PC-3 (cell line): ENCODE measurements at places on chromosomes 4 and X. TPM values are rescaled to one million over a fixed set of nuclear protein-coding genes. Genes with fewer than 3 reads are reported as not detected.

The ENPEP gene
- not detected in 2 replicates for total RNA-seq

The RIPPLY1 gene
- total RNA-seq = not detected in 2 replicates

The TMEM128 gene
- 4.7 and 10.1 TPM in 2 replicates for total RNA-seq

The SCML2 gene
- 3.5 and 4.8 TPM in 2 replicates for total RNA-seq

GRCh38 chr4:107492566-107492965, 227.5 kb downstream of the PAPSS1 start:
- DNase-seq = no peak

- DNase-seq = no peak
Measured at GRCh38 chrX:81662381-81662780, 460.5 kb downstream of the SH3BGRL start.

DNA sequence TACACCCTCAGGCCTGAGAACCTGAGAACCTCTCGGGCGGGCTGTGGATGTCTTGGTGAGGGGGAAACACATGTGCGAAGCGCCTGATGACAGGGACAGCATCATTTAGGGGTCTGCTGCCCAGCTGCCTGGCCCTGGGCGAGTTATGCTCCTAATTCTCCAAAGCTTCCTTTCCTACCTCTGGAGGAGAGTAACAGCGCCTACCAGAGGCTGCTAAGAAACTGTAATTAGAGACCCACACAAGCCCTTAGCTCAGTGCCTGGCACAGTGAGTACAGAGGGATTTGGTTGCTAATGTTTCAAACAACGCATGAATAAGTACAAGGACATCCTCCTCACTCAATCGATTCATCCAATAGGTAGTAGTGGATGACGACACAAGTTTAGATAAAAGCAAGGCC, 40.4 kb downstream of the BCOR start:
- DNase-seq = no peak

GRCh38 chr4:16991450-16991849, 93.0 kb upstream of the LDB2 start:
- DNase-seq = no peak

- DNase-seq = no peak
Measured at GRCh38 chrX:65862638-65863037, 177.2 kb downstream of the VSIG4 start.

- no peak for DNase-seq
Measured at GRCh38 chr4:152956650-152957436, 20.7 kb downstream of the FHDC1 start.

DNA sequence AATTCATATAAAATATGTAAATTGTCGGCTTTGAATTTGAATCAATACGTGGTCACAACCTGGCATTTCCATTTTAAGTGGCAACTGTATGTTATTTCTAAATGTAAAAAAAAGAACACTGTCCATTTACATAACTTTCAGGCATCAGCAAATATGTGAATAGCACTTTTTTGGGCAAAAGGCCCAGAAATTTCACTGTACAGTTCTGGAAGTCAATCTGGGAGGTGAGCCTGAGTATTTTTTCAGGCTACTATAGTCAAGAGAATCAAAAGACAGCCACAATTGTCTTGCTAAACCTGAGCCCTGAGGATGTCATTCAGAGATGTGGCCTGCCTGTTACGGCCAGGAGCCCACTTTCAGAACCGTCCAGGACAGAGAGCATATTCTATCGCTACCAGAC, 543.9 kb upstream of the MAGEB2 start:
- no peak for DNase-seq

GRCh38 chr4:185624259-185624589, 88.9 kb upstream of the PDLIM3 start:
- no peak for DNase-seq

DNA sequence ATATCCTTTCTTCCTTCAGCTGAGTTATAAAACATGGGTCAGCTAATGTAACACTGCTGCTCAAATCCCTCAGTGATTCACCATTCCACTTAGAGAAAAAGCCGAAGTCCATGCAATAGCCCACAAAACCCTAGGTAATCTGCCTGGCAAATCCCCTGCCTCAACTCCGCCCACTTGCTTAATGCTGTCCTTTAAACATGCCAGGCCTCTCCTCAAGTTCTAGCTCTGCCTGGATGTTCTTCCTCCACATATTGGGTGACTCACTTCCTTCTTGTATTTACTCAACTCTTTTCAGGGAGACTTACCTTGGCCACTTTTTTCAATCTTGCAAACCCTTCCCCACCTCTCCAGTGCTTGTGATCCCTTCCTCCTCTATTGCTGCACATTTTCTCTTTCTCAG, 89.8 kb downstream of the EMCN start:
- peak; percentile 82 for DNase-seq

DNA sequence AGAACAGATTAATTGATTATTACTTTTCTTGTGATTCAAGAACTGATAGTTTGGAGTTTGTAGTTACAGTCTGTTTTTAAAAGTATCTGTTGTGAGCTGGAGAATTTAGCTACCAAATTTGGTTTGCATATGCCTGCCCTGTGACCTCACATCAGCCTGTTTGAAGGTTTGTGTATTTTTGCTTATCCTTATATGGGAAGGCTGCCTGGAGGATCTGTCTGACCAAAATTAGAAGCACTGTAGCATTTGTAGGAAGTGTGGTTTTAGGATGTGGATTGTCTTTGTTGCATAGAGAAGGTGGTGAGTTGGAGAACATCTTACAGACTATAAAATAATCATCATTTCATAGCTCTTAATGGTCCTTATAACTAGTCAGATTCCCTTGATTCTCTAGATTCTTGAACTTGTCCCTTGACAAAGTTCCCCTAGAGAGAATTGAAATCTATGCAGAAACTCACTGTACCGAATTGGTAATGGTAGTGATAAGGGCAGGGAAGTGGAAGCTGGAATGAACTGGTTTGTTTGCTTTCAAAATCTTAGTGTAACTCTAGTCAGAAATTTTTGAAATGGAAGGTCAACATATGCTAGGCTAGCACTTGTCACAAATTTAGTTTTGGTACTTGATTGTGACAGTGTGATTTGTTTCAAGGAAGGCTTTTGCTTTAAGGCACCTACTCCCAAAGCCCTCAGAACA, 57.3 kb downstream of the SH3BGRL start:
- DNase-seq = no peak

DNA sequence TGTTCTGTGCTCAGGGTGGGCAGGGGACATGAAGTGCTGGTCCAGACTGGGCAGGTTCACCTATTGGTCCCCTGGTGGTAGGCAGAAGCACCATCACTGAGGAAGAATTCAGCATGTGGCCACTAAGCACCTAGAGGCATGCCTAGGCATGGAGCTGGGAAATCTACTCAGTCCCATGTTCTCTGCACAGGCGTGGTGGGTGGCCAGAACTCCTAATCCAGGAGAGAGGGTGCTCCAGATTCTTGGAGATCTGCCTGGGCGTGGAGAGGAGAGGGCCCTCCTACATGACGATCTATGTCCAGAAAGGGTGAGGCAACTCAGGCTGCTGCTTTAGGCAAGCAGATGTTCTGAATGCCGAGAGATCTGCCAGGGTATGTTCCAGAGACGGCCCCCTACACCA, 44.6 kb upstream of the MAGEC2 start:
- DNase-seq = no peak

GRCh38 chr4:40289366-40290188, 45.6 kb upstream of the CHRNA9 start:
- DNase-seq = no peak

DNA sequence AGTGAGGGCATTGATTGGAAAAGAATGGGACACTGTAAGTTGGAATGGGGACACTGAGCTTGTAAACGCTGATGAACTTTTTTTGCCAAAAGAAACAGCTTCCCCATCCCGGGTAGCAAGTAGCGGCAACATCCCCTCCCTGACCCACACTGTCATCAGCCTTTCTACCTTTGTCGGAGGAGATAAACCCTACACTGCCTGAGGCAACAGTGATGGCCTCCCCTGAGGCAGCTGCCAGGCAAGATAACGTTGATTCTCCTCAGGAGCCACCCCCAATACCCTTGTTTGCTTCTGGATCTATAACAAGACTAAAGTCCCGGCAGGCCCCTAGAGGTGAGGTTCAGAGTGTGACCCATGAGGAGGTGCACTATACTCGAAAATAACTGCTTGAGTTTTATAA, 10.3 kb upstream of the RAB33B start:
- DNase-seq = no peak

DNA sequence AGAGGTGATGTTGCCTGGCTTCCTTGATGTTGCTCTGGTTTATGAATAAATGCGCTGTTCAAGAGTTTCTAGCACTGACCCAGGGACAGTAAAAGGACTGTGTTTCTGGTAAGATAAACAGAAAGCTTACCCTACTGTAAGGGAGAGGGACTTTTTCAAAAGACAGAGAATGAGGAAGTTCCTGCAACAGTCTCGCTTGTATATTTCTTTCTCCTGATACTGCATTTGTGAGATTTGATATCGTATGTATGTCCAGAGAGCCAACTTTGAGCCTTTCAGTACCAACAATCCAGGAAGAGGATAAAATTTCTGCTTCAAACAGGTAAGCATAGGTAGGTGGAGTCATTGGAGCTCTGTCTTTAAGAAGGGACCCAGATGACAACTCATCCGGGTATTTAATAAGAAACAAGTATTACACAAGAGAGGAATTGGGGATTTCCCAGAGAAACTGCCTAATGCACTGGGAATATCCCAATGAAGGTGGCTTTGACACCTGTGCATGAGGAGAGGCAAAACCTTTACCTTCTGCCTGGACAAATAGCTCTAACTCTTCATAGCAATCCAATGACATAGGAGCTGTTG, 773 bp downstream of the DAPP1 start:
- peak; percentile 53 for DNase-seq
